ENCODE measurements at places on chromosomes 3 and 15.

GRCh38 chr3:31661286-31661685 lies 128.6 kb downstream of the STT3B start:
- no peak for DNase-seq

DNA sequence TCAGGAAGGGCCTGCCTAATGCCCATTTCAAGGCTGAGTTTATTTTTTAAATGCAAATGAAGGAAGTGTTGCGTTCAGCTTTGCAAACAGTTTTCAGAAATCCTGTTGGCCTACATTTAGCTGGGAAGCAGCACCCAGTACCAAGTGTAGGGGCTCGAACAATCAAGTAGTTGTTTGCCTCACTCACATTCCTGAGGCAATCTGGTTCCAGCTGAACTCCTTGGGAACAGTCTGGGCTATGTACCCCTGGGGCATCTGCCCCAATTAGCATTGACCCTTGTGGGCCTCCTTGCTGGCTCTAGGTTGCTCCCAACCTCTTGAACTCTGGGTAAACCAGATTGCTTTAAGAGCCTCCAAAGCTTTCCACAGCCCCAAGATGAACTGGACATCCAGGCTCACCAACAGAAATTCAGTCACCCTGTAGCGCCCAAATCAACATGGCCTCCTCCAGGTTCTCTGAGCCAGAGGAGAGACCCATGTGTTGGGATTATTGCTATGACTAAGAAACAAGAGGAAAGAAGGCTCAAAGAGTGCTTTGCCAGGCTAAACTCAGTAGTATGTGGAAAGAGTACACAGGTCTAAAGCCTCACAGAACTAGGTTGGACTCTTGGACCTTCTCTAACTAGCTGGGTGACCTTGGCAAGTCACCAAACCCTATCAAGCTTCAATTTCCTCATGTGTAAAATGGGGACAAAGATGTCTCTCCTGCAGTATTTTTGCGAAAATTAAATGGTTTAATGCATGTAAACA lies 532.7 kb downstream of the SOX2 start:
- no peak for DNase-seq

- DNase-seq, result no peak
Measured at GRCh38 chr3:55490276-55490913, 3.3 kb upstream of the WNT5A start.

DNA sequence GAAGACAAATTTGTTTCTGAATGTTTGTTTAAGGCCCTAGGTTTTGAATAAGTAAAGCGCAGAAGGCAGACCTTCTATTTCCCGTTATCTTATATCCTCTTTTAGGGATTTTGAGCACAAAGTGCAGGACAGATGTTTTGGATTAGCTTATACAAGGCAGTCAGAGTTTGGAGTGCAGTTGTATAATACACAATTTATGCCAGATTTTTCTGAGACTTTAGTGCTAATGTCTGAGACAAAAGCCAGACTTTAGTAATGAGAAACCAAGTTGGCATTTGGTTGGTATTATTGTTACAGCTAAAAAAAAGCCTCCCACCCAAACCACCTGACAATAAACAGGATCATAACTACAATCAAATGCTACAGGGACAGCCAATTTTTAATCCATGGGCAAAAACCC lies 309.9 kb upstream of the SATB1 start:
- DNase-seq, result no peak

DNA sequence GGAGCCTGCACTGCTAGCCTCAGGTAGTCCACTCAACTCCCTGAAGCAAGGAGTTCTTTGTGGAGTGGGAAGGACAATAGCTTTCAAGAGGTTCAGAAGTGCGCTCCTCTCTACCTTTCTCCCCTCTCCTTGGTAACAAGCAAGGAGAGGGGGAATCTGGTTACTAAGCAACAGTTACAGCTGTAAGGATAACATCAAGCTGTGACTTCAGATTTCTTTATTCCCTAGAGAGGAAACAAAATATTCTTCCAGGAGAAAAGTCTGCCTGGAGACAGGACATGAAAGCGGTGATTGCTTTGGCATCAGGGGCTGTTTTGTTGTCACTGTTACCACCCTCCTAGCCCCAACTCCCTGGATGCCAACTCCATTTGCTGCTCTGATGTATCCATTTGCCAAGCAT lies 70.4 kb downstream of the TRANK1 start:
- no peak for DNase-seq

GRCh38 chr3:107198581-107199181 lies 178.6 kb upstream of the CCDC54 start:
- DNase-seq, result no peak

GRCh38 chr3:185900228-185900627 lies 37.6 kb downstream of the TRA2B start:
- DNase-seq, result no peak

- no peak for DNase-seq
Measured at GRCh38 chr15:85886309-85886811, 91.6 kb upstream of the KLHL25 start.

DNA sequence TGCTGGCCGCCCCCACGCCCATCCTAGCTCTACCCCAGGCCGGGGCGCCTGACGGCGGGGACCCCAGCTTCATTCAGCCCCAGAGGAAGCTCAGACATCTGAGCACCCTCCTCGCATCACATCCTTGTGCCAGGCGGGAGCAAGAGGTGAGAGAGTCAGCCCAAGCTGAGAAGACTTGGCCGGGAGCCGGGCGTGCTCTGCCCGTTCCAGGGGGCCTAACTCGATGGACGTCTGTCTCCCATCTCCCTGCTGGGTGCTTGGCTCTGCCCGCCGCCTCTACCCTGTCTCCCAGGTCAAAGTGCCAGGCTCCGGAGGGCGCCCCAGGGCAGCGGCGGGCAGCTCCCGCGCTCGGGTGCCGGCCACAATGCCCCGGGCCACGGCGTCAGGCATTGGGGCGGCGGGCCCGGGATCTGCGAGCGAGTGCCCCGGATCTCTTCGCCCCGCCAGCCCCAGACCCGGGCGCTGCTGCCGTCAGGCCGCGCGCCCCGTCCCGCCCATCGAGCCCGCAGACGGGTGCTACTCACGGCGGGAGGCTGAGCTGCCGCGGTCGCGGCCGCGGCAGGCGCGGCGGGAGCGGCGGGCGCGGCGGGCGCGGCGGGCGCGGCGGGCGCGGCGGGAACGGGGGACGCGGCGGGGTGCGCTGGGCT lies 388 bp downstream of the DAPK2 start:
- peak; percentile 27 for DNase-seq

DNA sequence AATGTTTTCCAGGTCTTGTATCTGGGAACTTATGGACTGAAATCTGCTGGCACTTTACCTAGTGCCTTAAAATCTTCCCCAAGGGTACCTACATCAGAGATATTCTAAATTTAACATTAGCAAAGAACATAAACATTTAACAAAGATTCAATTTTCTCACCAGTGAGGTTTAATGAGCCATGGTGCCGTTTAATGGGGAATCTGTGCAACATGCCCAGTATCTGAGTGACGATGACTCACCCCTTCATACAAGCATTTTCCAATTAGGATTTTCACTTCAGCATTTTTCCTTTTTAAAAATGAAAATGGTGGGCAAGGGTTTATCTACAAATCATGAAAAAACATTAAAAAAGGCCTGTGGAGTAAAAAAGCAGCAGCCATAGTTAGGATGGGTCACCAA lies 189.4 kb downstream of the SLC9A9 start:
- no peak for DNase-seq

DNA sequence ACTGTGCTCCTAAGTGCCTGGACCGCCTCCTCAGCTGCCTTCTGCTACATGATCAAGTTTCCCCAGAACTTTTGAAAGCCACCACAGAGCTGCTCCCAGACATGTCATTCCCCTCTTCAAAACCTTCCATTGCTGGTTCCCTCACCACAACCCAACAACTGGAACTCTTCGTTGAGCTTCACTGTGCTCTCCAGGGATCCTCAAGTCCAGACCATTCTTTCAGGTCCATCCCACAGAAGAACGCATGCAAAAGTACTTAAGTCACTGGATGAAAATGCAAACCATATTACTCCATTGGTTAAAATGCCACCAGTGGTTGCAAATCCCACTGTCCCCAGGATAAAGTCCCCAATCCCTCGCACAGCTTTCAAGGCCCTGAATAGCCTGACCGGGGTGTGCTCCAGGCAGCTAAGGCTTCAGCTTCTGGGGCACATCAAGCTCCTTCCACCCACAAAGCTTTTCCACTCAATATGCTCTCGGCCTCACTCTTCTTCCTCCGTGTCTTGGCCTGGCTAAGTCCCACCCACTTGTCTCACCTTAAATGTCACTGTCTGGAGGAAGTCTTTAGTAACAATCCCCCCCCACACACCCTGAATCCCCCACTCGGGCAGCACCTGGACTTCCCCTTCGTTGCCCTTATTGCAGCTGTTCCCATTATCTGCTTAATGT lies 84.8 kb downstream of the XXYLT1 start:
- DNase-seq, result no peak

DNA sequence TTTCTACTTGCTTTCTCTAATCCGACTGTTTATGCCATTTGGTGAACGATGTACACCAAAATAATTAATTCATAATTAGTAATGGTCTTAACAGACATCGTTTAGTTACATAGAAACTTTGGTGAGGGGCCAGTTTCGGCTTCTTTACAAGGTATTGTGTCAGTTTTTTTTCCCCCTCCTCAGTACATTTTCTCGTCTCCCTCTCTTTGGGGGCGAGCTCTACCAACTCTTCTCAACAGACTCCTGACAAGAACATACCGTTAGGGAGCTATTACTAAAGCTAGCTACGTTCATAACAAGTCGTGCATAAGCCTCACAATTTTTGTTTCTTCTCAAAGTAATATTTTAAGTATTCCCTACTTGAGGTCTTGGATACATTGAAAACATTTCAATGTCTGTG lies 1.4 kb downstream of the U2SURP start:
- DNase-seq, result no peak

GRCh38 chr15:93983526-93983925 lies 247.8 kb upstream of the MCTP2 start:
- no peak for DNase-seq

- no peak for DNase-seq
Measured at GRCh38 chr15:49309889-49310288, 113.2 kb upstream of the FGF7 start.

DNA sequence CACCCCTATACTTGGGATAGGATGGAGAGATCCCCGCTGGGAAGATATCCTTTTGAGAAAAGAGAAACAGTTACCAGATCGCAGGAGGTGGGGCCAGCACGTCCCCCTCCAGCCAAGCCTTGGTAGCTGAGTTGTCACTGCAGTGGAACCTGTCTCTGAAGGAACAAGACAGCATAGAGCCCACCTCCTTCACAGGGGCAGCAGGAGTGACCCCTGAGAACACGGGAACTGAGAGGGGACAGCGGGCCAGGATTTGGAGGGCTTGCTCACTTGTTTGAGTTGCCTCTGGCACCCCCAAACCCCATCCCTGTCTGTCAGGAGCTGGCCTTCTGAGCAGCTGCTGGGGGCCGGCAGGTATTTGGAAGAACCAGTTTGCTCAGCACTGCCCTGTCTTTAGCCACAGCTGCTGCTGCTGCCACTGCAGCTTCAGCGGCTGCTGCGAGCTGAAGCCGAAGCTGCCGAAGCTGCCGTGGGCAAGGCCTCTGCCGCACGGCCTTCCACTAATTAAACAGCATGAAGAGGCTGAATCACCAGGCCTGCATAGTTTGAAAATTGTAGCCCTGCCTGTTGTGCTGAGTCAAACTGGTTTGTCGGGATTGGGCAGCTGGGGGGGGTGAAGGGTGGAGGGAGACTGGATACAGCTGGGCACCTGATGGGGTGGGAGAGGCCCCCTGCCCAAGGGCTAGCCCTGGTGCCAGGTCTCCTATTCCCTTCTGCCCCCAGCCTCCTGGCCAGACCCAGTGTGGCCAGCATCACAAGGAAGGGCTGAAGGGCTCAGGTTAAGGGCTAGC lies 4.0 kb downstream of the EPHB3 start:
- DNase-seq, result no peak
